ENCODE measurements at places on chromosomes 6 and 20.

GRCh38 chr20:33388268-33388667 lies 13.1 kb downstream of the CDK5RAP1 start:
- no peak for DNase-seq

- no peak for DNase-seq
Measured at GRCh38 chr6:101980924-101981323, 587.4 kb downstream of the GRIK2 start.

DNA sequence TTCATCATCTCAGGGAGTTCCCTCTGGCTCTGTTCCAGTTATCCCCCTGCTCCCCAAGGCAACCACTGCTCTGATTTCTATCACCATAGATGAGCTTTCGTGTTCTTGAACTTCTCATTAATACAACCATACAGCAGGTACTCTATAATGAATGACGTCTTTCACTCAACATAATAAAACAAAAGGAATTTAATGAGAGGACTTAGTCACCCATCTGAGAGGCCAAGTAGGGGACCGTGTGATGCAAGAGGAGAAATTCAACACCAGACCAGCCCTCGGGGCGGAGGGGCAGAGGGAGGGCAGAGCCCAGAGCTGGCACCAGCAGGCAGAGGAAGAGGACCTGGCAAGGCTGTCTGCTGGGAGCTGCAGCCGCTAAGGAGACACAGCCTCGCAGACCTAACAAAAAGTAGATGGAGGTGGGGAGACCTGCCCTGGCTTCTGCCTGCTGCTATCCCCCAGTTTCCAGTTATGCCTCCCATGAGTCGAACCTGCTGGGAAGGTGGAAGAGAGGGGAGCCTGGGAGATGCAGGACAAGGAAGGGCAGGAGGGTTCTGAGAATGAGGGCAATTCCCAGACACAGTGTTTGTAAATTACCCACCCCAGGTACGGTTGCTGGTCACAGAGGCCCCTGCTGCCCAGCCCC lies 13.8 kb downstream of the CCN5 start:
- no peak for DNase-seq

- DNase-seq, result no peak
Measured at GRCh38 chr6:113719064-113719463, 138.1 kb upstream of the MARCKS start.

DNA sequence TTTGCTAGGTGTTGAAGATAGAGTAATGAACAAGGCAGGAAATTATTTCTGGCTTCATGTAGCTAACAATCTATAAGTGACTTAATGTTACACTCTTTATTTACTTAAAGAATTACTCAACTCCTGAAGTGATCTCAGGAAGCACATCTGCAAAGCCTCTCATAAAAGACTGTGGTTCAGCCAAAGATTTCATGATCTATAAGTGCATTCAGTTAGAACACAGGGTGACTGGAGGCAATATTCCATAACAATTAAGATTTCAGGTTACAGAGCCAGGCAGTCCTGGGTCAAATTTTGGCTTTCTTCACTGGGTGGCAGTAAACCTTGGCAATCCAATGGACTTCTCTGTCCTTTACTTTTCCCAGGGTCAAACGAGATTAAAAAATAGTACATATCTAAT lies 204.0 kb downstream of the TPBG start:
- DNase-seq, result no peak

- DNase-seq, result no peak
Measured at GRCh38 chr20:55153001-55153645, 677.7 kb downstream of the DOK5 start.

DNA sequence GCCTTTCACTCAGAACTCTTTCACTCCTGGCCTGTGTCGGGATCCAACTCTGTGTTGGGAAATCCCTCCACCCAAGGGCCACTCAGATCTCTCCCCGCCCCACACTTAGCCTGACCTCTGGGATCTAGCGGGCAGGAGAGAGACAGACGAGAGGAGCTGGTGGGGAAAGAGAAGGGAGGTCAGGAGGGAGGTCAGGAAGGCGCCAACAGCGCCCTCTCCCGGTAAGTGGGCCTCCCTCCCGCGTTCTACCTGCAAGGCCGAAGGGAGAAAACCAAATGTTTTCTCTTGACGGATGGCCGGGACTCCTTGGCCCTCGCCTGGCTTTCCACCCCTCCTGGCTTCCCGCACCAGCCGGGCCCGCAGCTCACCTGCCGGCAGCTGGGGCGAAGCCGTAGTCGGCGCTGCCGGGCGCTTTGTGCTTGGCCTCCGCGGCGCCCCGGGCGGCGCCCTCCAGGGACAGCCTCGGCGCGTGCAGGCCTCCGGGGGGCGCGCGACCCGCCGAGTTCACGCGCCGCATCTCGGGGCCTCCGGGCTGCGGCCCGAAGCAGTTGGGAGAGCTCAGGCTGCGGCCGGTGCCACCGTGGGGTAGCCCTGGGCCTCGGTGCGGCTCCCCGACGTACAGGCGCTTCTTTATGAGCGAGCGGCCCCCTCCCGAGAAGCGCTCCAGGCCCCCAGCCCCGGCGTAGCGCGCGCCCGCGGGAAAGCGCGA lies 38.2 kb downstream of the C6orf132 start:
- peak; percentile 81 for DNase-seq

DNA sequence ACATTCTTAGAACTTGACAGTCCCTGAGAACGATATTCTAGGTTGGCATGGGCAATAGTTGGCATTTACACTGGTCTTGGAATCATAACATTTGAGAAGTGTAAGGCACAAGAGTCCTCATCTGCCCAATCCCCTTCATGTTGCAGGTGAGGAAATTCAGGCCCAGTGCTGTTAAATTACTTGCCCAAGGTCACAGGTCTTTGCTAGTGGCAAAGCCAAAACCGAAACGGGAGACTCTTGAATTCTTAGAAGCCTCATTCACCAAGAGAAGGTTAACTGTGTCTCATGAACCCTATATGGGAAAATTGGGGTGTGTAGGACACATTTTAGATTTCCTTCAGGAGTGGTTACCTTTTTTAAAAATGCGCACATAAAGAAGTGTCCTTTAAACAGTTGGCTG lies 7.2 kb downstream of the E2F3 start:
- no peak for DNase-seq

GRCh38 chr6:137772541-137773250 lies 94.4 kb upstream of the TNFAIP3 start:
- no peak for DNase-seq

All from sciatic nerve (tissue), 2 donors.